ENCODE measurements at places on chromosomes 1 and 21.

GRCh38 chr1:181324797-181325616 is 158.3 kb upstream of the CACNA1E start:
- DNase-seq = no peak

- no peak for DNase-seq
Observed at GRCh38 chr1:188988589-188988988, 1489.1 kb downstream of the BRINP3 start.

GRCh38 chr21:45124596-45124995 is 50.2 kb downstream of the ADARB1 start:
- DNase-seq = no peak

GRCh38 chr1:171973421-171973820 is 132.1 kb downstream of the DNM3 start:
- no peak for DNase-seq

All from germinal center (tissue), 1 donor.